ENCODE measurements at places on chromosomes 7 and 10.

- H3K27ac ChIP-seq: no peak overlapping the region
- H3K4me1 ChIP-seq: no peaks in the 10 kb centered on the region
- no peak for DNase-seq
- no peaks in the 10 kb centered on the region for H3K36me3 ChIP-seq
Observed at GRCh38 chr10:131444862-131445461, 133.4 kb upstream of the TCERG1L start.

DNA sequence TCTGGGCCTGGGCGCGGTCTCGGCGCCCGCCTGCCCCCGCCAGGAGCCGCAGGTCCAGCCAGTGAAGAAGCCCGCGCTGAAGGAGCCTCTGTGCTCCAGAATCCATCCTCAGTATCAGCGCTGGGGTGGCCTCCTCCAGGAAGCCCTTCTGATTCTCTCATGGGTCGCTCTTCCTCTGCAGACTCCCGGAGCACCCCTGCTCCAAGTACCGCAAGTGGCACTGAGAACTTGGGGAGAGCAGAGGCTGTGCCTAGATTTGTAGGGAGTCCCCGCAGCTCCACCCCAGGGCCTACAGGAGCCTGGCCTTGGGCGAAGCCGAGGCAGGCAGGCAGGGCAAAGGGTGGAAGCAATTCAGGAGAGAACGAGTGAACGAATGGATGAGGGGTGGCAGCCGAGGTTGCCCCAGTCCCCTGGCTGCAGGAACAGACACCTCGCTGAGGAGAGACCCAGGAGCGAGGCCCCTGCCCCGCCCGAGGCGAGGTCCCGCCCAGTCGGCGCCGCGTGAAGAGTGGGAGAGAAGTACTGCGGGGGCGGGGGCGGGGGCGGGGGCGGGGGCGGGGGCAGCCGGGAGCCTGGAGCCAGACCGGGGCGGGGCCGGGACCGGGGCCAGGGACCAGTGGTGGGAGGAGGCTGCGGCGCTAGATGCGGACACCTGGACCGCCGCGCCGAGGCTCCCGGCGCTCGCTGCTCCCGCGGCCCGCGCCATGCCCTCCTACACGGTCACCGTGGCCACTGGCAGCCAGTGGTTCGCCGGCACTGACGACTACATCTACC, at the start of gene ALOX5:
Gene ALOX5, plus strand, starts transcription at position 641 of the 774 bp plus-strand sequence. Its CDS starts 64 bp downstream, at position 705.
- H3K27me3 ChIP-seq: peaks cover 21% of the 10 kb centered on the region
- DNase-seq: peak; percentile 63
- H3K27ac ChIP-seq: no peak within 1 kb of the TSS
- no peaks in the 10 kb centered on the region for H3K36me3 ChIP-seq

- H3K4me1 ChIP-seq: no peaks in the 10 kb centered on the region
- no peak for DNase-seq
- H3K4me3 ChIP-seq: no peak overlapping the region
- no peaks in the 10 kb centered on the region for H3K36me3 ChIP-seq
- no peak overlapping the region for H3K27ac ChIP-seq
Observed at GRCh38 chr10:14327527-14327926, 3.2 kb downstream of the FRMD4A start.

- no peak overlapping the region for H3K4me3 ChIP-seq
- H3K27me3 ChIP-seq: no peaks in the 10 kb centered on the region
- peaks cover 4% of the 10 kb centered on the region for H3K4me1 ChIP-seq
- DNase-seq: no peak
Observed at GRCh38 chr10:119197921-119198320, 9.4 kb upstream of the GRK5 start.

DNA sequence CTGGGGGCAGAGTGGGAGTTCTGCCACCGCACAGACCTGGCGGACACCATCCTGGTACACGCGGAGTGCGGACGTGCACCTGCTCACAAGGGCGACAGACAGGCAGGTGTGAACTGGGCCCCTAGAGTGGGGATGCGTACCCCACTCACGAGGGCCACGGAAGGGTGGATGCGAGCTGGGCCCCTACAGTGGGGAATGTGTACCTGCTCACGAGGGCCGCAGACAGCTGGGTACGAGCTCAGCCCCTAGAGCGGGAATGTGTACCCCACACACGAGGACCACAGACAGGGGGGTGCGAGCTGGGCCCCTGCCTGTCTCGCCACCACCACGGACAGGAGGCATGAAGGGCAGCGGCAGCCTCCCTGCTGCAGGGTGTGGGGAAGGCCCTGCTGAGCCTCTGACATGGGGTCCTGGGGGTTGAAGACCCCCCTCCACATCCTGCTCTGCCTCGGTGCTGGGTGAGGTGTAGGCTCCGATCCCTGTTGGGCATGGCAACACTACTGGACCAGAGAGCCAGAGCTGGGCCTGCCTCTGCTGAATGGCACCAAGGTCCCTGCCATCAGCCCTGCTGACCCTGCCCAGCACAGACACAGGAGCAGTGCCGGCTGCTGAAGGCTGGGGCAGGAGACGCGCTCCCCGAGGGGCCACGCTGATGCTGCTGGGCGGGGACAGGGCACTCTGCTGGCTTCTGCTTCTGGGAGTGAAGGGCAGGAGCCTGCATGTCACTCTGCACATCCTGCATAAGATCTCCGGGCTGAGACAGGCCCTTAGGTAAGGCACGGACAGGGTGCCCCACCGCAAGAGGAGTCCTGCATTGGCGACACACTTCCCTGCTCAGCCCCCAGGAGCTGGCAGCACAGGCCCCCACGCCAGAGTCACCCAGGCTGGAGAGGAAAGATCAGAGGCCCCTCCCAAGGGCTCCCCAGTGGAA, 259.2 kb downstream of the MAD1L1 start:
- no peak for DNase-seq
- H3K27ac ChIP-seq: no peak overlapping the region
- peaks cover 7% of the 10 kb centered on the region for H3K36me3 ChIP-seq
- H3K4me1 ChIP-seq: peaks cover 5% of the 10 kb centered on the region

DNA sequence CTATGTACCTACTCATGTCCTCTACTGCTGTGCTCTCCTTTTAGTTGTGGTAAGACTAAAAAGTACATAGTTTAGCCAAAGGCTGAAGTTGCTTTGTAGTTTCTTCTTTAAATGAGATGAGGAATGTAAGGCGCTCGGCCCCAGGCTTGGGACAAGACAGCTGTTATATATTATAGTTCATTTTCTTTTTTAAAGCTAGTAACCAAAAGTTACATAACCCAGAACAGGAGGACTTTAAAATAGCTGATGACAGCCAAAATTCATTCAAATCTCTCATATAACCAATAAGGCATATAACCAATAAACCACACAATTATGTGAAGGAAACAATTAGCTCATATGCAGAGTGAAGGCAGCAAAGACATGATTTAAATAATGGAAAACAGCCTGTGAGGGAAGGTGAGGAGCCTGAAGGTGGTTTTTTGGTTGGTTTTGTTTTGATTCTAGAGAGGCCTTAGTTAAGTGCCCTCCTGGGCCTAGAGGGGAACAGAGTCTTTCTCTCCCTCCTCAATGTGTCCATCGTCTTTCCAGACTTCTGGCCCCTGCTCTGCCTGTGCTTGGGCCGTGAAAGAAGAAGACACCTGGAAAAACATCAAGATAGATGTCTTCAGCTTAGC, 35.8 kb downstream of the SLC26A4 start:
- no peaks in the 10 kb centered on the region for H3K36me3 ChIP-seq
- no peaks in the 10 kb centered on the region for H3K4me1 ChIP-seq
- H3K4me3 ChIP-seq: no peak overlapping the region
- H3K27ac ChIP-seq: no peak overlapping the region

GRCh38 chr7:7118822-7119221, 63.5 kb upstream of the C1GALT1 start:
- no peak overlapping the region for H3K27ac ChIP-seq
- no peaks in the 10 kb centered on the region for H3K4me1 ChIP-seq
- no peak overlapping the region for H3K4me3 ChIP-seq
- H3K27me3 ChIP-seq: no peaks in the 10 kb centered on the region

DNA sequence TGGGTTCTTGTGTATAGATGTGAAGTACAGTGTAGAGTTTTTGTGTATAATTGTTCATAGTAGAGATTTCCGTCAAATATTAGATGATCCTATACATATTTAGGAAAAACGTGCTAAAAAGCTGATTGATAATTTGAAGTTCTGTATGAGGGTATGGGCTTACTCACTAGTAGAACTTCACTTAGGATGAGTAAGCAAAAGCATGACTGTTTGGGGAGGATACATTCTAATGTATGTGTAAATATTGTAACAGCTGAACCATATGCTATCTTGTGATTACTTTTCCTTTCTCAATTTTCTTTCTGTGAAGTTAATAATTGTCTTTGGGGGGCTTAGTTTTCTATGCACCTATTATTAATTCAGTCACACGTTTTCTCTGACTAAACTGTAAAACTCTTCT, 53.2 kb upstream of the PDK4 start:
- H3K36me3 ChIP-seq: no peaks in the 10 kb centered on the region
- H3K4me1 ChIP-seq: no peaks in the 10 kb centered on the region
- no peak overlapping the region for H3K4me3 ChIP-seq
- H3K27me3 ChIP-seq: no peaks in the 10 kb centered on the region

Data from CD4-positive, alpha-beta T cell (primary cell).